Stimulated activated CD8-positive, alpha-beta memory T cell treated with anti-CD3 and anti-CD28 coated beads, Interleukin-15, amount 100 ng/mL, for 48 hours (primary cell): ENCODE measurements at places on chromosomes 1 and 21.

GRCh38 chr1:866095-866494 is 57.6 kb upstream of the SAMD11 start:
- DNase-seq, result no peak

DNA sequence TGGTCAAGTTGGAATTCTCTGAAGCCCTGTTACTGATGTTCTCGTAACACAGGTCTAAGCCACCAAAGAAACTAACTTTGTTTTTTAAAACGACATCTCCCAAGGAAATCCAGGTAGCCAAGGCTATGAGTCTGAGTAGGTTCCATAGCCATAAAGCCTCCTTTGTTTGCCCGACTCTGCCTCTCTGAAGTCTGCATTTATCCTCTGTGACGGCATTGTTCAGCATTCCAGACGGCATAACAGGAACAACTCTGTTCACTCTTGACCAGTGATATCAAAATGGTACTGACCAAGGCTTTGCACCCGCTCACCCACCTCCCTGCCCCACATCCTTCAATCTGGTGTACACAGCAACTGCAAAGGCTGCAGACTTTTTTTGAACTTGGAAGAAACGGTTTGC is 14.8 kb downstream of the URB1 start:
- no peak for DNase-seq

- no peak for DNase-seq
Observed at GRCh38 chr21:42160111-42160721, 58.7 kb upstream of the ABCG1 start.

DNA sequence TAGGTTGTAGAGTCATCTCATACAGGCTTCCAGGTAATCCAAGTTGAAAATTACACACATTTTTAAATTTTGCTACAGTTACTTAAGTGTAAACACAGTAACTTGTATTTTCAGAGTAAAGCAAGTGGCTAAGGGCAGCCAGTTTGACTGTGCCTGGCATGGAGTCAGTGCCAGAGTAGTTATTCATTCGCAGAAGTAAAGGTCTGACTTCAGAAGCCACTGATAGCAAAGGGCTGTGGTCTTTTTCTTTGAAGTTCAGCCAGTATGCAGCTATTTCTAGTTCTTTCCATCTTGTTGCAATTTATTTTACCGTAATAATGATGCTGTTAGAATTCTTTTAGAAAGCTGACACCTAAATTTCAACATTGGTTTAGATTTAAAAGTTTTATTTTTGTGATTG is 9.4 kb downstream of the TMEM50A start:
- DNase-seq, result no peak

DNA sequence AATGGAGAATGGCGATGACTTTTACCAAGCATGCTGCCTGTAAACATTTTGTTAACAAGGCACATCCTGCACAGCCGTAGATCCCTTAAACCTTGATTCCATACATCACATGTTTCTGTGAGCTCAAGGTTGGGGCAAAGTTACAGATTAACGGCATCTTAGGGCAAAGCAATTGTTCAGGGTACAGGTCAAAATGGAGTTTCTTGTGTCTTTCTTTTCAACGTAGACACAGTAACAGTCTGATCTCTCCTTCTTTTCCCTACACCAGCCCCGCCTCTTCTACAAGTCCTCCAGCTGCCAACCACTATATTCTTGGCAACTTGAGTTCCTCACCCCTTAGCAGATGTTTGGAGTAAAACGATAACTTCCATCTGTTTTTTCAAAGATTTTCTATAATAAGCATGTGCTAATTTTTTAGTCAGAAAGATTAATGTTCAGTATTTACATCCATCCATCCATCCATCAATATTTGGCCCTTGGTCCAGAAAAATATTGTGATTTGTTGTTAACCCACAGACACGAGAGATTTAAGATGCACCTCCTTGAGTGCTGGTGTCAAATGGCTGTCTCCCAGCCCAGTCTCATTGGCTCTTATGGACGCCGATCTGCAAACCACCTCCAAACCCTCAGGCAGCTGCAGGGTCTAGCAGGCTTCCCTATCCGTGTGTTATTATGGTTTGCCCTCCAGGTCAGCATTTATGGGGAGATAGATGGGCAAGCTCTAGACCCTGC is 3.8 kb downstream of the DNALI1 start:
- no peak for DNase-seq

DNA sequence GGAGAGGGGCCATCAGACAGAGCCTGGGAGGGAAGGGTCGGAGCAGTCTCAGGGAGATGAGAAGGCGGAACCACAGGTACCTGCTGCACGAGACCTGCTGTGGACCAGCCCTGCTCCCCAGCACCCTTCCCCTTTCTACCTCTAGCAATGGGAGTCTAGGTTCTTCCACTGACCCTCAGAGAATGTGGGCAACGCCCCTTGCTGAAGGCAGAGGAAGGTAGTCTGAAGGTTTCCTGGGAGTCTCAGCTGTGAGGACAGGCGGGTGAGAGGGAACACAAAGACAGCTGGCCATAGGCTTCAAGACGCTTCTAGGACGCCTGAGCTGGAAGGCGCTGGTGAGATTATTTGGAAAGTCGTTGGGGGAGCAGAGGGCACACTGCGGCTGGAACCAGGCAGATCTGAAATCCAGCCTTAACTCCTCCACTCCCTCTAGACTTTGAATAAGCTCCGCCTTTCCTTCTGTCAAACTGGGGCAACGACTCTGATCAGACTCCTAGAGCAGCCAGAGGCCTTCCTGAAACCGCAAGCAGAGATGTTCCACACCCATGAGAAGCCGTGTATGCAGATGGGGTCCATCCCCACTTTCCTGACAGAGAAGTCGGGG is 18.1 kb downstream of the SLC45A3 start:
- no peak for DNase-seq
